Kidney epithelial cell (primary cell): ENCODE measurements at places on chromosomes 11 and 22. TPM values are rescaled to one million over a fixed set of nuclear protein-coding genes. Genes with fewer than 3 reads are reported as not detected.

Gene RAG1
- 2.4 and 2.5 TPM in 2 replicates for total RNA-seq

Gene SMCO4
- total RNA-seq, result 12.7 and 20.8 TPM in 2 replicates

Gene PANX3
- not detected in 2 replicates for total RNA-seq

Gene IGF2
- total RNA-seq, result 8.7 and 11.4 TPM in 2 replicates

Gene GAS2L1
- total RNA-seq, result 8.9 and 10.3 TPM in 2 replicates

Gene HBB
- total RNA-seq, result not detected in 2 replicates

Gene ZW10
- total RNA-seq, result 19.0 and 25.2 TPM in 2 replicates

Gene B4GALNT4
- 24.2 and 31.6 TPM in 2 replicates for total RNA-seq

Gene LMNTD2
- 1.9 and 4.7 TPM in 2 replicates for total RNA-seq

Gene PARVG
- not detected in 2 replicates for total RNA-seq

DNA sequence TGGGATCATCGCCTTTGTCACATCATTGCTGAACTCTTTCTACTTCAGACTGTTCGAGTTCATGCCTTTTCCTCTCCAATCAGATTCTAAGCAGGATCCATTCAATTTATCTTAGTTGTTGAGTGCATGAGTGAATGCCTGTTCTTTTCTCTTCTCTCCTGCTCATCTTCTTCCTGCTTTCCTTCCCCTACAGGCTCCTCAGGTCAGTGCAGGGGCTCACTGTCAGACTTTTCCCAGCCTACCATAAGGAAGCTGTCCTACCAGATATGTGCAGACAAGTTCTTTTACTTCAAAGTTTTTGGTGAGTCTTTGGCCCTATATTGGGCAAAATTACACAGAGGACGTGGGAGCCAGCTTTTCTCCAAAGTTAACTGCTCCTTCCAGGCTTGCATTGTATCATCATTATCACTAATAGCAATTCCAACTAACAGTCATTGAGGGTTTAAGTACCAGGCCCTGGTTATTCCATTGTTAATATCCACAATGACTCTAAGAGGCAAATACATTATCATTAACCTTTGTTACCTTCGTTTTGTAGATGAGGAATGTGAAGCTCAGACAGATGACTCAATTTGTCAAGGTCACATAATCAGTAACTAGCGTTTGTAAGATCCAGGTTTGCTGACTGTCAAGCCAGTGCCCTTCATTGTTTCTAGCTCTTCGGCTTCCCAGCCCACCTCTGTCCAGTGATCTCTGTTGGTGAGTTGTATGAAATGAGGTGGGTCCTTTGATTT lies 30.4 kb downstream of the OR6Q1 start:
- DNase-seq, result no peak

- DNase-seq, result peak; percentile 56
These were observed 90.9 kb downstream of the MICAL2 start for GRCh38 chr11:12200991-12201985.

- no peak for DNase-seq
These were observed 12.3 kb downstream of the PAX6 start for GRCh38 chr11:31798554-31799434.

- DNase-seq, result peak; percentile 18
These were observed 2093.5 kb downstream of the LRRC4C start for GRCh38 chr11:39365809-39366436.

- DNase-seq, result no peak
These were observed 4.5 kb downstream of the C11orf97 start for GRCh38 chr11:94516725-94517124.

DNA sequence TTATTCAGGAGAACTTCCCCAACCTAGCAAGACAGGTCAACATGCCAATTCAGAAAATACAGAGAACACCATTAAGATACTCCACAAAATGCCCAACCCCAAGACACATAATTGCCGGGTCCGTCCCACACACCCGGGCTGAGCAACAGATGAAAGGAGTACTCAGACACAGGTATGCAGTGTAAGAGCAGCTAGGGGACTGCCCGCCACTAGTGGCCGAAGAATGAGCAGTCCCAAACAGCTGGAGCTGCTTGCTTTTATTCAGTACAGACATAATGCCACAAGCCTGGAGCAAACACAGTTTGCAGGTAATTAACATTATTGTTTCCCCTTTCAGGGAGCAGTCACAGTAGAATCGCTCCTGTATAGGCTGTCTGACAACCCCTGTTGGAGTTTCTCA lies 364.6 kb downstream of the LUZP2 start:
- DNase-seq, result no peak

DNA sequence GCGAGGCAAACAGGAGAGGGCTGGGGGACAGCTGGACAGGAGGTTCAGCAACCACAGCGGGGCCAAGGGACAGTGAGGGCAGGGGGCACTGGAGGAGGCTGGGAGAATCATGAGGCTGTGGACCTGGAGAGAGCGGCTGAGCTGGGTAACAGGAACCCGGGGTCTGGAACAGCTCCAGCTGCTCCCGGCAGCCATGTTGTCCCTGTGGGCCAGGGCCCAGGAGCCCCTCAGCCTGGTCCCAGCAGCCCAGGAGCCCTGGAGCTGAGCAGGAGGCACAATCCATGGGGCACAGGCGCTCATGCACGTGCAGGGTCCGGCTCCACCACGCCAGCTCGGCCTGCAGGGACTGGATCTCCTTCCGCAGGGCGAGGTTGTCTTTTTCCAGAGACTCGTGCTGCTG lies 7.4 kb downstream of the BATF2 start:
- DNase-seq, result no peak

DNA sequence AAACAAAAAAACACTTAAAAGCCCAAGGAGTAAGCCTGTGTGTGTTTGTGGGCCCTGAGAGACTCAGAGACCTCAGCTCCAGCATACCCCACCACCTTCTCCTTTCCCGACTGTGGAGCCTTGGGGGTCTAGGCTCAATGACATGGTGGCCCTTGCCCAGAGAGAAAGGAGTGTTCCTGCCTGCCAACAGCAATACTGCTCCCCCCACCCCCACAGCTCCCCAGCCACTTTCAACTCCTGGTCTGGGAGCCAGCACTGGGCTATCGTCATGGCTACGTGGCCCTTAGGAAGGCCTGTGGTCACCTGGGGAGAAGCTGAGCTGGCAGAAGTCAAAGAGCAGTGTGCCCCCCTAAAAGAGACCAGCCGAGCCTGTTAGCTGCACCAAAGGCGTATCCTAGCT lies 2.6 kb downstream of the PPP1R14B start:
- no peak for DNase-seq

GRCh38 chr11:128941110-128941509 lies 1.6 kb downstream of the TP53AIP1 start:
- DNase-seq, result no peak

- DNase-seq, result no peak
These were observed 17.4 kb upstream of the YWHAH start for GRCh38 chr22:31926969-31927368.

DNA sequence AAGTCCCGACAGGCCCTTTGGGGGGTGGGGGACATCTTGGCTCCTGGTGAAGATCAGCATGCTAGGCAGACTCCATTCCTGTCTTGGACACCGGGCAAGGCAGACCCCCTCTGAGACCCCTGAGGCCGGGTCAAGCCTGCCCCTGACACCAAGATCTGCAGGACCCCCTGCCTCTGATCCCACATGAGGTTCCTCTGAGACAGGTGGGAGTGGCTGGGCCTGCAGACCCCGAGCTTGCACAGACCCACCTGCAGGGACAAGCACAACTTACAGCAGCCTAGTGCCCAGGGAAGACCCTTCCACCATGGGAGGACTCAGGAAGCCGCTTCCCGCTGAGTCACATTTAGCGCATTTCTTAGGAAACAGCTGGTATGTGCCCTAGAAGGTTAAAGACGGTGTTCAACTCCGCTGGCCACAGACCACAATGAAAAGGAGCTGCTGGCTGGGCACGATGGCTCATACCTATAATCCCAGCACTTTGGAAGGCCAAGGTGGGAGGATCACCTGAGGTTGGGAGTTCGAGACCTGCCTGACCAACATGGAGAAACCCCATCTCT lies 15.5 kb downstream of the ARVCF start:
- DNase-seq, result no peak

- DNase-seq, result peak; percentile 31
These were observed 41.6 kb downstream of the WEE1 start for GRCh38 chr11:9615031-9615451.

DNA sequence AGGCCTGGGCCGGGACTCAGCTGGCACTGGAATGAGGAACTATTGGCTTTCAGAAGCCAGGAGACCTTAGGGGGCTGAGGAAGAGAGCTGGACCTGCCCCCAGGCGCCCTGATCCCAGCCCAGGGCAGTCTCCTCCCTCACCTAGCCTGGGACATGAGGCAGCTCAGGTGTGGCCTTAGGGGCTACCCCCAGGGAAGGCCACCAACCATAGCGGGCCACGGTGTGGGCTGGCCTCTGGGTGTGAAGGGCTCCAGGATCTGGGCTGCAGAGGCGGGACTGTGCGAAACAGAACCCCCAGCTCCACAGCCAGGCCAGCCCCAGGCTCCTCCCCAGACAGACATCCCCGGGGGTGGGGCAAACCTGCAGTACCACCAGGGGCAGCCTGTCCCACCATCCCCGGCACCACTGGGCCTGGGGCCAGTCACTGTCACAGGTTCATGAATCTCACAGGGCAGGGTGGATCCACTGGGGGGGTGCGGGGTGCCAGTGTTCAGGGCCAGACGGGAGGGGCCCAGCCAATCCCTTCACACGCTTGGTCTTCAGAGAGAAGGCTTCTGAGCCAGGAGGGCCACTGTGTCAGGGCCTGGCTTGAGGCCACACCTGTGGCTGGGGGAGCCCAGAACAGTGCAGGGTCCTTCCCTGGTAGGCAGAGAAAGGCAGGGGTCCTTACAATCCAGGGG lies 3.5 kb downstream of the PLXNB2 start:
- no peak for DNase-seq

DNA sequence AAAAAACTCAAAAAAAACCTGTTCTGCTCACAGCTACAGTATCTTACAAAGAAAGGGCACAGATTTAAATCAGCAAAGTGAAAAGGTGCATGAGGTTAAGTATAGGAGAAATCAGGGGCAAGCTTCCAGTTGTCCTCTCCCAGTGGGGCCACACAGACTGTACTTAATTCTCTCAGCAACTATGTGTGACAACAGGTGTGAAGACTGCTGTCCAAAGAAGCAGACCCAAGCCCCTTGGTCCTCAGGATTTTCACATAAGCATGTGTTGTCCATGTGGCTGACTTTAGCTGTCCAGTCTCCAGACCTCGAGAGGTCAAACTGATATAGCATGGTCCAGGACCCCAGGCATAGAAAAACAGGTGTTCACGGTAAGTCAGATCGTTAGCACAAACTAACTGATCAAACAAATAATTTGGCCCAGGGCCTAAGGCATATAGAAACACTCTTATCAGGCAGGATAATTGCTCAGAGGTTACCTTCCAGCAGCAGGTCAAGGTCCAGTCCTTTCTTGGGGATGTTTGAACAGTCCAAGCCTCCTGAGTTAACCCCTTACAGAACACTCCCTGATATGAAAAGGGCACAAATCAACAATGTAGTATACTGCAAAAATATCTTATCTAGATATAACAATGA lies 21.1 kb upstream of the CSTF3 start:
- no peak for DNase-seq

DNA sequence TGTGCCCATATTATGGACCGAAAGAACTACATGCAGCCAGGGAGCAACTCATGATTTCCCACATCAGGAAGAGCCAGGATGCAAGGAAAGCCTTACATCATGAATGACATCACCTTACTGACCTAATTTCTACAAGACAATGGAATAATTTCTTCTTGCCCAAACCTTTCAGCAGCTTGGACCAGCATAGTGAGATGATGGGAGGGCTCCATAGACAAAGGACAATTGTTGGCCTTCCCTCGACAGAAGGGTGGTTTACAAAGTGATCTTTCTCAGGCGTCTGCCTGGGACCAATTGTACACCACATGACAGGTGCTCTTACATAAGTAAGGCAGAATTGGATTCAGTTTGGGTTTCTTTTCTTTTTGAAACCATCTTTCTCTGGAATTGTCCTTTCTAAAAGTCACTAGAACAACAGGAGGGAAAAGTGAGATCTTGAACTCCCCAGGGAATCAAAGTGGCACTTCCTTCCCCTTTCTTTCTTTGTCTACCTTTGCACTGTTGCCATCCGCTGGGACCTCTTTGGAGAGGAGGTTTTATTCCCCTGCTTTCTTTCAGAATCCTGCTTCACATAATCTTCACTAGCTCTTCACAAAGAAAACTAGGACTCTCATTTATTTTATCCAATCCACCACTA lies 51.7 kb upstream of the PAK1 start:
- DNase-seq, result no peak

DNA sequence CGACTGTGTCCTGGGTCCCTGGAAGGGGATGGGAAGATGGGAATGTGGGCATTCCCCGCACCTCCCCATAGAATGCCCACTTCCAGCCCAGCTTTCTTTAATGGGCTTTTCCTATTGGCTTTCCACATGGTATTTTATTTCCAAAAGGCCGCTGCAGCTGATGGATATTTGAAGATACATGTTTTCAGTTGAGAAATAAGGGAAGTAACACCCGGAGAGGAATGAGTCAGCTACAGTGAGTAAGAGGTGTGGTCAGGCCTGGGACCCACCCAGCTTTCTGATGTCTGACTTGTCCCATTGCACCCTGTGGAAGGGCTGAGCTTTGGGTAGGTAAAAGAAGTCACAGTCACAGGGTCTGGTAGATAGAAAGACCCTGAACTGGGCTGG lies 476.9 kb downstream of the MIAT start:
- DNase-seq, result peak; percentile 72

DNA sequence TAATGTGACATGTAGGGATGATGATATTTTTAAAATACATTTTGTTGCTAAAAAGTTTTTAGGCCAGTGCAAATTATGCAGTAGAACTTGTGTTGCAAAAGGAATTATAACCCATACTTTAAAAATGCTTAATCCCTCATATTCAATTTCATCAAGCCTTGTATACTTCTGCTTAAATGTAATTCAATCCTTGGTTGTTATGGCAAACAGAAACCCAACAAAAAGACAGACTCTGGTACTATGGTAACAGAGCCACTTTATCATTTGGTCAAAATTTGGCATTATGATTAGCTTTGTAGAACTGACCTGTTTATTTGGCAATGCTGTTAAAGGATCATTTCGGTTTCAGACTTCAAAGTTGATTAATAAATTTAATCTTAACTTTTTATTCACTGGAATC lies 284.8 kb downstream of the TMEM135 start:
- DNase-seq, result no peak

- DNase-seq, result no peak
These were observed 113.6 kb downstream of the KCNQ1 start for GRCh38 chr11:2558397-2558796.

DNA sequence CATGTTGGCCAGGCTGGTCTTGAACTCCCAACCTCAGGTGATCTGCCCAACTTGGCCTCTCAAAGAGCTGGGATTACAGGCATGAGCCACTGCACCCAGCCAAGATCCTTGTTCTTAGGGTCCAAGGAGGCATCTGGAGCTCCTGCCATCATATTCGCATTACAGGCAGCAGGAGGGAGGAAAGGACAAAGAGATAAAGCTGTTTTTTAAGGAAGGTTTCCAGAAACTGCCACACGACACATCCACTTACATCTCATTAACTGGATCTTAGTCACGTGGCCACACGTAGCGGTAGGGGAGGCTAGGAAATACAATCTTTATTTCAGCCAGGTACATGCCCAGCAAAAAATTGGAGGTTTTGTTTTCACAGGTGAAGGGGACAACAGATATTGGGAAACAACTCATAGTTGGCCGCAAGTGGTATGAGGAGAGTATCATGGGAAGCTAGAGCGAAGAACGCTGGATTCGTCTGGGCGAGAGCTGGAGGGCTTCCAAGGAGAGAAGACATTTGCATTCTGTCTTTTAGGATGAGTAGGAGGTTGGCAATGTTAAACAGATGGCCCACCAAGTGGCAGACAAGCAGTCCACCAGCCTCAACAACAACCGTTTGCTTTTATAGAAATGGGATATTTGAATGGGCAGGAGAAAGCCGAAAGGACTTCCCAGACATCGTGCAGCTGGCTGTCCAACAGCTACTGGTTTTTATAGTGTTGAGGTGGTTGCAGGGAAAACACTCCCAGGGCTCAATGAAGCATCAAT lies 39.2 kb upstream of the DMC1 start:
- no peak for DNase-seq

- no peak for DNase-seq
These were observed 608.6 kb upstream of the KIRREL3 start for GRCh38 chr11:127609025-127609773.
